ENCODE measurements at places on chromosomes 6 and 20. TPM values are rescaled to one million over a fixed set of nuclear protein-coding genes. Genes with fewer than 3 reads are reported as not detected.

DNA sequence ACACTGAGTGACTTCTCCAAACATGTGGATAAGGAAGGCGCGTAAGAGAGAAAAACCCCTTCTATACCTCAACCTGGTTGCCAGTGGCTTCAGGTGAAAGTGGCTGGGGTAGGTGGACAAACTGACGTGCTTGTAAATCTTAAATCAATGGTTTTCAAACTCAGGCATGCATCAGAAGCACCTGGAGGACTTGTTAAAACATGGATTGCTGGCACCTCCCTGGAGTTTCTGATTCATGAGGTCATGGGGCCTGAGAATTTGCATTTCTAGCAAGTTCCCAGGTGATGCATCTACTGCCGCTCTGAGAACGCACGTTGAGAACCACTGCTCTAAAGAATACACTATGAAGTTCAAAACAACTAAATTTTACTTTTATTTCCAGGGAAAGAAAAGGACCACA, 31.9 kb upstream of the TAB2 start:
- no peak for DNase-seq
- no peaks in the 10 kb centered on the region for H3K4me1 ChIP-seq
- H3K36me3 ChIP-seq: no peaks in the 10 kb centered on the region
- H3K27me3 ChIP-seq: no peaks in the 10 kb centered on the region
- H3K4me3 ChIP-seq: no peak overlapping the region

DNA sequence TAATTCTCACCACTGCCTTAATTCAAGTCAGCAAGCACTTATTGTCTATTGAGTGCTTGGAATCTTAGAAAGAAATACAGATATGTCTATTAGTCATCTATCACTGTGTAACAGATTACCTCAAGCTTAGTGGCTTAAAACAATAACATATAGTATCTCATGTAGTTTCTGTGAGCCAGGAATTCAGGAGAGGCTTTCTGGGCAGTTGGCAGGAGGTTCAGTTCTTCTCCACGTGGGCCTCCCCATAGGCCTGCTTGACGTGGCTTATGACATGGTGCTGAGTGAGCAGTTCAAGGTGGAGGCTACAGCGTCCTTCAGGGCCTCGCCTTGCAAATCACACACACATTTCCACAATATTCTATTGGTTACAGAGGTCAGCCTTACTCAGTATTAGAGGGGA, 69.7 kb downstream of the DTD1 start:
- no peak overlapping the region for H3K4me3 ChIP-seq
- H3K4me1 ChIP-seq: no peaks in the 10 kb centered on the region
- DNase-seq: peak; percentile 45

DNA sequence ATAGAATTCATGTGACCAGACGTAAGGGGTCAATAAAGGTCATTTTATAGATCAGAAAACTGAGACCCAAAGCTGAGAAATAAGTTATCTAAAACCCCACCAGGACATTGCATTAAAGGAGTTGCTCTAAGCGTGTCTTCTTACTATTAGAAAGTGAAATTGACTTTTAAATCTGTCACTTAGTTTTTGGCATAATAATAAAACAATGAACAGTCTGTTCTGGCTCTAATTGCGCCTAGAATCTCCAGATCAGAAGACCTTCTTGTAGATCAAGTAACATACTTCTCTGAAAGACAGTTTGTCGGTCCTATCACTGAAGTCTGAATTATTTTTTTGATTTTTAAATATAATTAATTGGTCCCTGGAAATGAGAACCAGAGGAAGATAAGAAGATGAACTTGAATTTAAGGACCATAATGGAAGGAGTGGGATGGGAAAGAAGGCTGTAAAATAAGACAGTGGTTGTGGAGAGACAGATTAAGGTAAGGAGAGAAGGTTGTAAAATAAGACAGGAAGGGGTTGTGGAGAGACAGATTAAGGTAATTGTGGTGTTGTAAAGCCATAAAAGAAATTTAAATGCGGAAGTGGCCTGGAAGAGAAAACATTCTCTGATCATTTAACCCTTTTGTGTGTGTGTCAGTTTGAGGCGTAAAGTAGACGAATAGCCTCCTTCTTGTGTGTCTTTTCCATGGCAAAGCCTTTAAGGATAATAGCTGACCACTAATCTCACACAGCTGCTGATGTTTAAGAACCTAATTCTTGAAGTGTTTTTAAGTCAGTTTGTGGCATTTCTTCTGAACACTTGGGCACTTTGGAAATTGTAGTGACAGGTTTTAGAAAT, 20.1 kb downstream of the TOP1 start:
- DNase-seq: no peak
- peak overlapping the region; percentile 30 for H3K27ac ChIP-seq
- no peaks in the 10 kb centered on the region for H3K27me3 ChIP-seq
- peak overlapping the region; percentile 75 for H3K4me3 ChIP-seq

DNA sequence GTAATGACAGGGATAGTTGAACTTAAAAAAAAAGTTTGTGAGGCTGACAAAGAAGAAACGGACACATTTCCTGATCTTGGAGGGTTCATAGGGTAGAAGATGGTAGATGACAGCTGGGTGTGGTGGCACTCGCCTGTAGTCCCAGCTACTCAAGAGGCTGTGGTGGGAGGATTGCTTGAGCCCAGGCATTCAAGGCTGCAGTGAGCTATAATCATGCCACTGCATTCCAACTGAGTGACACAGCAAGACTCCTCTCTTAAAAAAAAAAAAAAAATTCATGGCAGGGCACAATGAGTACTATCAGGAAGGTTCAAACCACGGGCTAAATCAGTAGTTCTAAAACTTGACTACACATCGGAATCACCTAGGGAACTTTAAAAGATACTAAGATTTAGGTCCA, 2.0 kb upstream of the MICA start:
- peak overlapping the region; percentile 92 for H3K4me3 ChIP-seq
- H3K27me3 ChIP-seq: no peaks in the 10 kb centered on the region
- H3K4me1 ChIP-seq: peaks cover 42% of the 10 kb centered on the region
- peak; percentile 82 for DNase-seq

GRCh38 chr6:47275640-47276039, 34.1 kb downstream of the TNFRSF21 start:
- no peaks in the 10 kb centered on the region for H3K4me1 ChIP-seq
- H3K36me3 ChIP-seq: no peaks in the 10 kb centered on the region
- no peak overlapping the region for H3K27ac ChIP-seq
- DNase-seq: no peak
- H3K4me3 ChIP-seq: no peak overlapping the region

The CGAS gene
- total RNA-seq: 6.3 TPM

GRCh38 chr6:16805243-16805950, 44.1 kb upstream of the ATXN1 start:
- H3K27me3 ChIP-seq: no peaks in the 10 kb centered on the region
- DNase-seq: peak; percentile 6
- H3K27ac ChIP-seq: no peak overlapping the region
- H3K4me3 ChIP-seq: no peak overlapping the region
- H3K4me1 ChIP-seq: peaks cover 29% of the 10 kb centered on the region
- H3K36me3 ChIP-seq: no peaks in the 10 kb centered on the region

DNA sequence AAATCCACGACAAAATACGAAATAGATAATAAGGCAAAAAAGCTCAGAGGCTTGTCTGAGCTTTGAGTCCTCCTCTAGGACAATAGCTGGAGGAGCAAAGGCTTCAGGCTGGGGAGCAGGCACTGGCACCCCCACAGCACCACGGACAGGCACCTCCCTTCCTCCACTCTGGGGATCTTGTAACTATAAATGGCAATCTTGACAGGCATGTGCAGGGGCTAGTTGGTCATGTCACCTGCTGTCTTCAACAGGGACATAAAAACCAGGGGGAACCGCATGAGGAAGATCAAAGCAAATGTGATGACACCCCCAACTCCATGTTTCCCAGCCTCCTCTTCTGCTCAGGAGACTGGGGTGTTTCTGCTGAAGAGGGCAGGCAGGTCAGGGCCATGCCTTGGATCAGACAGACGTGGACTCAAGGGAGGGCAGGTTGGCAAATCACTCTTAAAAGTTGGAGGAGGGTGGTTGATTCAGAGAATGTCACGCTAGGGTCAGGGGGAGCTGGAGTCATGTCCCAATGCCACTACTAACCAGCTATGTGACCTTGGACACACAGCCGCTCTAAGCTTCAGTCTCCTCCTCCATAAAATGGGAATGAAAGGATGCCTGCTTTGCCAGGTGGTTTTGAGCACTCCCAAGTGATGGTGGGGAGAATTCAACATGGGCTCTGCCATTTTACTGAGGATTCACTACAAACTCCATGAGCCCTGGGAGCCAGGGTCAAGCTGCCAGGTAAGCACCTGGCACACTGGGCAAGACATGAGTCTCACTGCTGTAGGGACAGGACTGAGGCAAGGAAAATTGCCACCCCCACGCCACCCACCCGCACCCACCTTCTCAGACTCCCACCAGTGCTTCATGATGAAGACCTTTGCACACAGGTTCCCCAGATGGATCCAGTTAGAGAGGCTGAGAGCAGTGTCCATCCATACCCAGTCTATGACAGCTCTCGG, 48.0 kb downstream of the NPEPL1 start:
- H3K27me3 ChIP-seq: peaks cover 45% of the 10 kb centered on the region
- H3K4me3 ChIP-seq: no peak overlapping the region
- no peak overlapping the region for H3K27ac ChIP-seq
- H3K4me1 ChIP-seq: no peaks in the 10 kb centered on the region
- no peaks in the 10 kb centered on the region for H3K36me3 ChIP-seq

DNA sequence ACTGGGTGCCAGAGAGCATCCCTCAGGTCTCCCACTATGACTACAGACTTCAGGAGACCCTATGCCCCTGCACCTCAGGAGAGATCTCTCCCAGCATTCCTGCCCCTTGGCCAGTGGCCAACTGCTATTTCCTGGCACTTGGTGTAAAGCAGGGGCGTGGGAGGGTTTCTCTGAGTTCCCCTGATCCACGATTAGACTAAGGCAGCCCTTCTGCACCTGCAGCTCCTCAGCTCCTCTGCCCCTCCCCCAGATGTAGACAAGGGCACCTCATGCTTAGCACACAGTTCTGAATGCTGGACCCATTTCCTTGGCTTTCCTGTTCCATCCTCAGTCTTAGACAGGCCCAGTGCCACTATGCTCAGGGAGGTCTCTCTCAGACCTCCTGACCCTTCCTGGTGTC, 28.6 kb downstream of the EDN1 start:
- no peak overlapping the region for H3K4me3 ChIP-seq
- no peaks in the 10 kb centered on the region for H3K27me3 ChIP-seq
- no peak overlapping the region for H3K27ac ChIP-seq
- H3K4me1 ChIP-seq: peaks cover 12% of the 10 kb centered on the region

The CDC25B gene
- total RNA-seq: 22.9 TPM

The PPIL6 gene
- total RNA-seq: 3.7 TPM

The PAK5 gene
- total RNA-seq: not detected

DNA sequence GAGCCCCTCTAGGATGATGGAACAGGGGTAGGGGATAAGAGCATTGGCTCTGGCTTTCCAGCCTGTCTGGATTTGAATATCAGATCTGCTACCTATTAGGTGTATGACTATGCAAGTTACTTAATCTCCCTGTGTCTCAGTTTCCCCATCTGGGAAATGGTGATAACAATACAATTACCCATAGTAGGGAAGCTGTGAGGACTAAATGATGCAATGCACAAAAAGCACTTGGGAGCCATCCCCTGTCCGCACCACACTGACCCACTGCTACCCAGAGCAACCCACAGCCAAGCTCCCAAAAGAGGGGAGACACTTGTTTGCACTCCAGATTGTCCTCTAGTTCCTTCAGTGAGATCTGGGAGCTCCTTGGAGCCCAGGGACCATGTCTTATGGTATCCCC, 30.1 kb downstream of the C6orf132 start:
- H3K4me3 ChIP-seq: no peak overlapping the region
- DNase-seq: no peak
- H3K27ac ChIP-seq: no peak overlapping the region
- no peaks in the 10 kb centered on the region for H3K36me3 ChIP-seq

DNA sequence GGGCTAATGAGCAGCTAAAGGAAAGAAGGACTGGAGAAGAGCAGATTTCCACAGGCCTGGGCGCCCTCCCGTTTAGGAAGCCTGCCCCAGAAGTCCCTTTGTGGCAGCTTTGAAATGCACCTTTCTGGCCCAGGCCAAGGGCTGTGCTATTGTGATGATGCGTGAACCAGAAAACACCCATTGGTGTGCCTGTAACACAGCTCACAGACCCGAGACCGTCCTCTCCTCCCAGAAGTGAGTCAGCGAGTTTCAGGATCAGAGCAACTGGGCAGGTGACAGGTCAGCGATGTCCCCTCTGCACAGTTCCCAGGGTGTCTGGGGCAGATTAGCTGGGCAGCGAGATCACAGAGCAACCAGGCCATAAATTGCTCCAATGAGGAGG, 71.9 kb upstream of the SULF2 start:
- no peaks in the 10 kb centered on the region for H3K4me1 ChIP-seq
- H3K27me3 ChIP-seq: 0 out of 2 replicates have a peak, but pooled peaks cover 3% of the 10 kb centered on the region
- no peaks in the 10 kb centered on the region for H3K36me3 ChIP-seq
- peak; percentile 5 for DNase-seq
- H3K27ac ChIP-seq: no peak overlapping the region

- H3K36me3 ChIP-seq: no peaks in the 10 kb centered on the region
- no peaks in the 10 kb centered on the region for H3K4me1 ChIP-seq
- DNase-seq: peak; percentile 14
- H3K4me3 ChIP-seq: no peak overlapping the region
- H3K27me3 ChIP-seq: no peaks in the 10 kb centered on the region
Measured at GRCh38 chr20:49420811-49421295, 61.6 kb downstream of the KCNB1 start.

DNA sequence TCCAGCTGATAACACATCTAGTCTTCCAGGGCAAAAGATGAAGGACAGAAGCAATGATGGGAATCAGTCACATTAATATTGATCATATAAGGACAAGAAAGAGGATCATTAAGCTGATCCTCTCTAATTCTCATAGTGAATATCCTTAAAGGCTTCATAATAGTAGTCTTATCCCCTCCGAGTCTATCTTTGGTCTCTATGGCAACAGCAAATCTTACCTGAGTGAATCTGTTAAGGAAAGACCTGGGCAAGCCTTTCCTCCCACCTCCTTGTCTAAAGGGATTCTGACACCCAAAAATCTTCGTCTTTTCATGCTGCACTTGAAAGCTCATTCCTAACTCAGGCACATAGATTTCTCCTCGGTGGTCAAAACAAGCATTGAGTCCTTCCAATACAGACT, 86.4 kb upstream of the LYRM2 start:
- H3K4me1 ChIP-seq: no peaks in the 10 kb centered on the region
- no peak overlapping the region for H3K4me3 ChIP-seq
- H3K36me3 ChIP-seq: peaks cover 47% of the 10 kb centered on the region
- DNase-seq: no peak
- H3K27me3 ChIP-seq: no peaks in the 10 kb centered on the region

GRCh38 chr20:61692479-61692878, 373.2 kb downstream of the TAF4 start:
- no peaks in the 10 kb centered on the region for H3K4me1 ChIP-seq
- H3K4me3 ChIP-seq: no peak overlapping the region
- H3K27ac ChIP-seq: no peak overlapping the region
